ENCODE measurements at places on chromosomes 7 and 10.
A peak's percentile ranks its signal among the peaks of the same experiment; 100 is the strongest.

DNA sequence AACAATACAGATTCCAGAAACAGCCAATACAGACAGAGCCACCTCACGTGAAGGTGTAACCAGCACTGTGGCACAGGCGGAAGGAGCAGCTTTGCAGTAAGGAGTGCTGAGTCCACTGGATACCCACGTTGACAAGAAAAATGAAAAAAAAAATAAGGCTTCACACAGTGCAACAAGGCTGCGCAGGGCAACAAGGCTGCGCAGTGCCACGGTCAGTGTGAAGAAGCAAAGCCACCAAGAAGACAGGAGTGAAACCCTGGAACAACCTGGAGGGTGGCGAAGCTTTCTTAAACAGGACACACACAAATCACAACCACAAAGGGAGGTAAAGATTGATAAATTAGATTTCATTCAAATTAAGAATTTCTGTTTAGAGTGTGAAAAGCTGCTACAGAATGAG, 204.0 kb downstream of the MAD1L1 start:
- DNase-seq = no peak

- no peak for DNase-seq
These were observed 105.1 kb downstream of the FAM107B start for GRCh38 chr10:14669576-14669975.

GRCh38 chr7:55641273-55641691, 69.0 kb upstream of the VOPP1 start:
- DNase-seq = peak; percentile 13

DNA sequence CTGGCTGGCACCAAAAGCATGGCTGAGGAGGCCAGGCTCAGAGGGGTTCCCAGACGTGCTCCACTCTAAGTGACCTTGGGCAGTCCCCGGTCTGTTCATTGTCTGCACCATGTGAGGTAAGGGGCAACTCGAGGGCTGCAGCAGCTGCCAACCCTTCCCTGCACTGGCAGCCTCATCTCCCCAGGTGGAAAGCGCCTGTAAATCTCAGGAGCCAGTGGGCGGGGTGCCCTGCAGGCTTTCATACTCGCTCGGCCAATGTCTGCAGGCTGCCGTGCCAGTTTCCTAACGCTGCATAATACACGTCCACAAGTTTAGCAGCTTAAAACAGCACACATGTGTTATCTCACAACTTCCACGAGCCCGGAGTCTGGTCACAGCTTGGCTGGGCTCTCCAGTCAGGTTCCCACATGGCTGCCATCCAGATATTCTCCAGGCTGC, 12.6 kb upstream of the GDF10 start:
- DNase-seq = no peak

- no peak for DNase-seq
These were observed 140.1 kb downstream of the REEP3 start for GRCh38 chr10:63661347-63661746.

DNA sequence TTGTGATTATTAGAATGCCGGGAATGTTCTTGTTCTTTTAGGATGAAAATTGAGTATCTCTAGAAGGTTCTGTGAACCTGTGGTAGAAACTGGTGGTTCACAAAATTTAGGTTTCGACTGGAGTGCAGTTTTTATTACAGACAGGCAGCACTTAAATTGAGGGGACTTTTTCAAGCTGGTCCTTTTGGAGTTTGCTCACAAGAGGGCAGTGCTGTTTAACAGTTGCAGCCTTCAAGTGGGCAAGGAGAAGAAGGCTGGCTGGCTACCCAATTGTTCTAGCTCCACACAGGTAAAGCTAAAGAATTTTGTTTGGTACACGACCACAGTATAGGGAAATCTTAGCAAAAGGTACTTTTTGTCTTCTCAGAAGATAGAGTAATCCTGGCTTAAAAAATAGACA, 233.6 kb downstream of the SNX13 start:
- DNase-seq = peak; percentile 14

DNA sequence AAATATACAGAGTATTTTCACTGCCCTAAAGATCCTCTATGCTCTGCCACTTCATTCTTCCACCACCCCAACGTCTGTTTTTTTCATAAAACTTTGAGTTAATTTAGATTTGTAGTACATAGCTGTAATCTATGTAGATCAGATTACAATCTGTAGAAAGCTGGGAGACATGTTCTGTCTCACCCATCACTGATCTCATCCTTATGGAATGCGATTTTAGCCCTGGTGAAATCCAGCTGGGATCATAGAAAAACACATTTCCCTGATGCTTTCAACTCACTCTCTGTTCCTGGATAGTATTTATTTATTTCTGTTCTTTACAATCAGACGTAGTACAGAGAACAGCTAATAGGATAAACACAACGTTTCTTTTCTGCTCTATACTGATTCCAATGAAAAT, 521.0 kb downstream of the KIF20B start:
- no peak for DNase-seq

- DNase-seq = no peak
These were observed 27.8 kb upstream of the ITGB8 start for GRCh38 chr7:20302891-20303290.

- no peak for DNase-seq
These were observed 11.4 kb downstream of the ATG9B start for GRCh38 chr7:151012911-151013347.

DNA sequence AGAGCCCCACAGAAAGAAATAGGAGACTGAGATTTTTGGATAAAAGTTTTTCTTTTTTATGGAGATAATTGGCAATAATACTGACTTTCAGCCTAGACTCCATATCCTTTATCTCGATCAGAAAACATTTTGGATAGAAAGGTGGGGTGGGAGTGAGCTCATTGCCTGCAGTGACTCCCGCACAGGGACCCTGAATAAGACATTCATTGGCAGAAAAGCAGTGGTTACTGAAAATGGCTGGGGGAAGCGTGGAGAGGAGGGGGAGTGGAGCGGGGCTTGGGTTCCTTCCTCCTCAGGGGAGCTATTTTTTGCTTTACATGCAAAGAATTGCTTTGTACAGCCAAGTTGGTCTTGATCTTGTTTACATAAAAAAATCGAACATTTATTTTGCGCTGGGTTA, 90.4 kb upstream of the BMPER start:
- no peak for DNase-seq

- DNase-seq = no peak
These were observed 44.0 kb downstream of the OAT start for GRCh38 chr10:124374535-124375352.

DNA sequence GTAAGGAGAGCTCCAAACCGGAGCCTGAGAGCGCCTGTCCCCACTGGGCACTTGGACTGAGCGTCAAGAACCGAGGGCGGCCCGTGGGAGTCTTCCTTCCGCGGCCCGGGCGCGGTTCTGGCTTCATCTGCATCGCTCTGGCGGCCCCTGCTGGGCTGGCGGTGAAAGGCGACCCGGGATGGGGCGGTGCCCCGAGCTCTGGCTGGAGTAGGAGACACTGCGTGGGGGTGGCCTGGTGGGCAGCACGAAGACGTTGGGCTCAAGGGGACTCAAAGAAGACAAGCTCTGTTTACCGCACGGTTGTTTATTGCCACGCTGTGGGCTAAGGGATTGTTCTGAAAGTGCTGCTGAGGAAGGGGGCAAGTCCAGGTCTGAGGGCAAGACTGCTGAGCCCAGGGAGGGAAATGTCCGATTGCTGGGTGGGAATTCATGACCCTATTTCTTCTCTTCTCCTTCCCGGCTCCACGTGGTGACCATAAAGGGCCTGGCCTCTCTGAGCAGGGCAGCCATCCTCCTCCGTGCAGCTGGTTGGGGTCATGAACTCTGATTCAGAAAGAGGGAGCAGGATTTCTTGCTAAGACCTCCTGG, 29.8 kb downstream of the PLAU start:
- peak; percentile 78 for DNase-seq

- no peak for DNase-seq
These were observed 101.2 kb downstream of the PARD3 start for GRCh38 chr10:34713875-34714274.

All from stimulated activated CD4-positive, alpha-beta T cell treated with anti-CD3 and anti-CD28 coated beads, Interleukin-1b, Interleukin-23, amount 100 ng/mL, for 48 hours (primary cell).